Activated T-cell treated with anti-CD3 and anti-CD28 coated beads for 1 hour (primary cell): ENCODE measurements at places on chromosomes 16 and 17.

- no peak for DNase-seq
Measured at GRCh38 chr16:50744881-50745280, 3.0 kb downstream of the CYLD start.

- DNase-seq, result no peak
Measured at GRCh38 chr17:11564589-11565380, 33.5 kb upstream of the DNAH9 start.

DNA sequence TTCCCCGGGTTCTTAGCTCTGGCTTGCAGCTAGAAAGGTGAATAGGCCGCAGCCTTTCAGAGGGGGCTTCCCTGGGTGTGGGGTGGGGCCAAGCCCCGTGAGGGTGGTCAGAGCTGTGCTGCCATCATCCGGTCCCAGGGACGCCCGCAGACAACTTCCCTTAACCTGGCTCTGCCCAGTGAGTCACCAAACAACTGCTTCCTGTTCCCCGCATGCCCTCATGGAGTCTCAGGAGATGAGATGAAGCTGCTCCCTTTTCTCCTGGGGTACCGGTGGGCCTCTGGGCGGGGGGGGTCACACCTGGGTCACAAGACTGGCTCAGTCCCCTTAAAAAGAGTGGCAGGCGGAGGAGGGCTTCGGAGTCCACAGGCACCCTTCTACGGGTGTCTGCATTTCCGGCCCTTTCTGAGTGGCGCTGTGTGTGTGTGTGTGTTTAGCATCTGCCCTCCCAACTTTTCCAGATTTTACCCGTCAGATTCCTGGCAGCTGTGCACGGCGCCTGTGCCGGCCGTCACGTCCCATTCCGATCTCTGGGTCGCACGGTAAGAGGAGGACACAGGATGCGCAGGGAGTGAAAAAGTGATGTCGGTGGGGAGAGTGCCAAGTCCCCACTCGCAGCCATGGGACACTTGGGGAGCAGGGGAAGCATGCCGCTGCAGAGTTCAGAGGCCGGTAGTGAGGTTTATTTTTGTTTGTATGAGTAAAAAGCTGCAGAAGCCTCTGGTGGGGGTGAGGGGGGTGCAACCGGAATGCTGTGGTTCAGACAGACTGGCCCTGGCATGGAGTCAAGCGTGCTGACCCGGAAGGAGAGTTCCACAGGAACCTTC, 16.8 kb downstream of the HIC1 start:
- DNase-seq, result no peak

- DNase-seq, result no peak
Measured at GRCh38 chr16:88698646-88699045, 7.6 kb downstream of the RNF166 start.

DNA sequence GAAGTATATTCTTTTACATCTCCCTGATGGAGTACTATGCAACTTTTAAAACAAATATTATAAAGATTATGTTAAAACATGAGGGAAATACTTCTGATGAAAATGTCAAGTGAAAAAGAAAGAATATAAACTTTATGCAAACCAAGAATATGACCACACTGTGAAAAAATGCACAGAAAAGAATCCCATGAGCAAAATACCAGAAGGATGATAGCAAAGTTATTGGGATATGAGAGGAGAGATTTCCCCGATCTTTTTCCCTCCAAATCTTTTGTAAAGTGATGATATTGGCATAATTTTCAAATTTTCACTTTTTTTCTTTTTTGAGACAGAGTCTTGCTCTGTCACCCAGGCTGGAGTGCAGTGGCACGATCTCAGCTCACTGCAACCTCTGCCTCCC, 36.6 kb upstream of the SMURF2 start:
- DNase-seq, result no peak

- no peak for DNase-seq
Measured at GRCh38 chr17:66143657-66144282, 48.2 kb downstream of the CEP112 start.

DNA sequence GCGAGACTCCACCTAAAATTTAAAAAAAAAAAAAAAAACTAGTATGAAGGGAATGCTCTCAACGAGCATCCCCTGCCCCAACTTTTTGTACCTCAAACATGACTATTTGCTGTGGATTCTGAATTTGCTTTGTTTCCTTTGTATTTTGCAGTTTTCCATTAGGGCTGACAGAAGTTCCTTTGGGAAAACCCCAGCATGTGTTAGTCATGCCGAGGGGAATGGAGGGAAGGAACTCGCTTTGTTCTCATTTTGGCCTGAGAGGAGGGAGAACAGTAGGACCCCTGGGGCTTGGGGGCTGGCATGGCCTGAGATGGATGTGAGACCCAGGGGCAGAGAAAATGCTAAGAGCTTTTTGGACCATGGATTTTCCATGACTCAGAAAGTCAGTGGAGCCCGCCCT, 20.5 kb downstream of the KRT9 start:
- DNase-seq, result no peak

DNA sequence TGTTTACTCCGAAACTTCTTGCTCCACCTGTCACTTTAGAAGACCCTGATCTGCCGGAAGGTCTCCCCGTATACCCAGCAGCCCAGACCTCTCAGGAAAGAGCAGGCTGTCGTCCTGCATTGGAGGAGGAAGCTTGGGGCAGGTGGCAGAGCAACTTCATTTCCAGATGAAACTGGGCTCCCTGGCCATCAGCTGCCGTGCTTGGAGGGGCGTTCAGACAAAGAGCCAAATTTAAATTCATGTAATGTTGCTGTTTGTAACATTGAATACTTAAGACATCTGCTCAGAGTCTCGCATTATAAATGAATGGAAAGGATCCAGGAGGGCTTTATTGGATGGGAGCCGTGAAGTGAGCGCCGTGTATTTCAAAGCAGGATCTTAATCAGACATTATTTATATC, 628.5 kb downstream of the MAF start:
- DNase-seq, result no peak

GRCh38 chr16:30063893-30064728, 1.4 kb upstream of the ALDOA start:
- DNase-seq, result peak; percentile 60

GRCh38 chr17:16215965-16216316, 607 bp upstream of the NCOR1 start:
- peak; percentile 3 for DNase-seq

DNA sequence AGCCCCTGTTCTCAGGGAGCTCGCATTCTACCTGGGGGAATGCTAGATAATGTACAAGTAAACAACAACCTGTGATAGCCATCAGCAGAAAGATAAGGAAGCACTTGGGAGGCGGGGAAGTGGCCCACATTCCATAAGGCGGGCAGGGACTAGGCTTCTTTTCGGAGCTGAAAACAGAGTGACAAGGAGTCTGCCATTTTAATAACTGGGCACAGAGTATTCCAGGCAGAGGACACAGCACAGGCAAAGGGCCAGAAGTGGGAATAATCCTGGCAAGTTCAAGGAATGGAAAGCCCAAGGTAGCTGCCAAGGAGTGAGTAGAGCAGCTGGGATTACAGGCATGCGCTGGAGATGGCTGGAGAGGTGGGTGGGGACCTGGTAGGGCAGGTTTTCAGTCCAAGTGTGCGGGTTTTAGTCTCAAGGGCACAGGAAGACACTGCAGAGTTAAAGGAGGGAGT, 24.3 kb downstream of the USP43 start:
- DNase-seq, result no peak

DNA sequence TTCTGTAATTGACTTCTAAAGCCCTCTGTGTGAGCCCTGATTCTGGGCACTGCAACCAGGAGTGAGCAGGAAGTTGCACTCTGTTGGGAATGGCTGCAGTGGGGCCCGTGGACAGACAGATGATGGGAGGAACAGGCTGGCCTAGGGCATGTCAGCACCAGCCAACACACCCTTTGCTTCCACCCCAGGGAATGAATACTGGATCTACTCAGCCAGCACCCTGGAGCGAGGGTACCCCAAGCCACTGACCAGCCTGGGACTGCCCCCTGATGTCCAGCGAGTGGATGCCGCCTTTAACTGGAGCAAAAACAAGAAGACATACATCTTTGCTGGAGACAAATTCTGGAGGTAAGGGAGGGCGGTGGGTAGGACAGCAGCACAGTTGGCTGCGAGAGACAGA, 10.8 kb upstream of the LPCAT2 start:
- no peak for DNase-seq

DNA sequence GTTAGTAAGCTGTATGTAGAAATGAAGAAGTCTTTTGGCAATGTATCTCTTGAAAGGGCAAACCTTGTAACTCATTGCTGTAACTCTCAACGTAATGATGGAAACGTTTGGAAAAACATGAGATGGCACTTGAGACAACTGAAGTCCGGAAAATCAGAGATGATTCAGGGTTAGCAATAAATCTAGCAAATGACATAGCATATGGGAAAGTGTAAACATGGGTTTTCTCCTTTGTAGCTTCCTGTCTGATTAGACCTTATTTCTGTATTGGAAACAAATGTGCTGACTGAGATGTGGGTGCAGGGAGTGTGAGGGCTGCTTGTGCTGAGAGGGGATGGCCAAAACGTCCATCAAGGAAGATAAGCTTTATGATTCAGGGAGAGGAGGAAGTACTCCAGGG, 110.7 kb upstream of the FAM20A start:
- no peak for DNase-seq

DNA sequence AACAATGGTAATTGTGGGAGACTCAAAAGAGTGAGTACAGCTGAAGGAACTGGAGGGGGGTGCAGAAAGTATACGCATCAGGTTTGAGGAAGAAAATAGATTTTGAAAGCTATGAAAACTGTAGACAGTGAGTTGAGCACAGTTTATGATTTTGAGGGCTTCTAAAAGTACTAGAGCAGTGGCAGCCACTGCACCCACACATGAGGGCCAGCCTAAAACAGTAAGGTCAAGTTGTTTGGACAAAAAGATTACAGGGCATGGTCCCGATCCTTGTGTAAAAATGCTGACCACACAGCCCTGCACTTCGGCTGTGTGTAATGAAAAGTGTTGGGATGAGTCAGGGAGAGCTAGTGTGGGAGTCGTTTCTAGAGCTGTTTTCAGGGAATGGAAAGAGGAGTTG, 2282.1 kb downstream of the TP53TG3F start:
- no peak for DNase-seq

DNA sequence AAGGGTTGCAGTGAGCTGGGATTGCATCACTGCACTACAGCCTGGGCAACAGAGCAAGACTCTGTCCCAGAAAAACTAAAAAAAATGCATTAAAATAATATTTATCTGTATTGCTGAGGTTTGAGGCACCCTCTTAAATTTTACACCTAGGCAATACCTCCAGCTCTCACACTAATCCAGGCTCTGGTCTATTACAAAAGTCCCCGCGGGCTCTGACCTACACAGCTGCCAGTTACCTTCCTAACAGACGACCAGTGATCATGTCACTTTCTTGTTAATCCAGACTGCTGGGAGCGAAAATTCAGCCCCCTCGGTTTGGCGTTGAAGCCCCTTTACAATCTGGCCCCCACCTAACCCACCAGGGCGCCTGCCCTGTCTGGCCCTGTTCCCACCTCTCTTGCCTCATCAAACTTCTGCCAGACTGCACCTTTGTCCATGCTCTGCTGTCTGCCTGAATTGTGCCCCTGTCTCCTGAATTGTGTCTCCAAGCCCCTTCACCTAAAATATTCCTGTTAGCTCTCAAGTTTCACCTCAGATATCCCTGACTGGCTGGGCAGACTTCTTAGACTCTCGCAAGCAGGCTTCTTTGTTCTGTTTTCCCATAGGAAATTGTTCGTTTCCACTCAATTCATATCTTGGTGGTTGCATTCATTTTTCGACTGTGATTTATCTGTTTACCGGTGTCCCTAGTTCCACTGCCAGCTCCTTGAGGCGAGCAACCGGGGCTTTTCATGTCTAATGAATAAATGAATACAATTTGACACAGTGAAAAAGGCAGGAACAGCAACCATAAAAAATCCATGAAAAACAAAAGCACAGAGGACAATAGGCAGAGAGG, 65.9 kb downstream of the PITPNC1 start:
- no peak for DNase-seq

DNA sequence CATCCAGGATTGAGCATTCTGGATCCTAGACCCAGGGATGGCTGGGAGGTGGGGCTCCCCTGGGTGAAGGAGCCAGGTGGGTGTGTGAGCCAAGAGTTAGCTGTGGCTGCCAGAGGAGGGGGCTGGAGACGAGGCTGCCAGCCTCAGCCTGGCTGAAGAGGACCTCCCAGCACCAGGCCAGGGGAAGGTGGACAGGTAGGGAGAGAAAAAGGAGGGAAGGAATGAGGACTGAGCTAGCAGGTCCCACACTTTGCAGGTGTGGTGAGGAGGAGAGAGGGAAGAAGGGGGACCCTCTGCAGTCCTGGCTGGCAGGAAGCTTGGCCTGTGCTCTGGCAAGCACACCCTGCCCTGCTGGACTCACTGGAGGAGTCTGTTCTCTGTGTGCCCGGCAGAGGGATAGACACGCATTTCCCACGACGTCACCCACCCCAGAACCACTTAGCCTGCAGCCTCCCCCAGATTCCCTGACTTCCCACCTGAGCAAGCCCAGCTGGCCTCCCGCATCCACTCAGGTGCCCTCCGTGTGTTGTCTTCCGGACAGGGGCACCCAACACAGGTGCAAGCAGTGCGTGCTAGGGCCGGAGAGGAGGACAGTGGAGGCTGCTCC, 42.0 kb downstream of the SOCS3 start:
- DNase-seq, result no peak

GRCh38 chr16:14070555-14070876, 603 bp upstream of the MRTFB start:
- no peak for DNase-seq
